ENCODE measurements at places on chromosomes 1 and 21. TPM values are rescaled to one million over a fixed set of nuclear protein-coding genes. Genes with fewer than 3 reads are reported as not detected.

The PSRC1 gene
- polyA plus RNA-seq, result 22.3 TPM

The LIPI gene
- polyA plus RNA-seq, result 0.26 TPM

The CYYR1 gene
- 57.9 TPM for polyA plus RNA-seq

The TRABD2B gene
- polyA plus RNA-seq, result 17.0 TPM

The PPIH gene
- polyA plus RNA-seq, result 54.1 TPM

The KMO gene
- 14.6 TPM for polyA plus RNA-seq

The KDF1 gene
- 0.20 TPM for polyA plus RNA-seq

The SELP gene
- 8.0 TPM for polyA plus RNA-seq

The SELL gene
- 2.8 TPM for polyA plus RNA-seq

The KLHDC8A gene
- polyA plus RNA-seq, result 1.6 TPM

The CRYAA gene
- not detected for polyA plus RNA-seq

The ALPL gene
- polyA plus RNA-seq, result 29.9 TPM

The FAM78B gene
- 1.2 TPM for polyA plus RNA-seq

The ANKRD34A gene
- 0.66 TPM for polyA plus RNA-seq

The SLC45A1 gene
- polyA plus RNA-seq, result 2.8 TPM

The RNF186 gene
- not detected for polyA plus RNA-seq

The PAQR6 gene
- polyA plus RNA-seq, result 5.5 TPM

The CDCA8 gene
- polyA plus RNA-seq, result 17.0 TPM

The DDR2 gene
- polyA plus RNA-seq, result 29.0 TPM

The LCE2B gene
- polyA plus RNA-seq, result not detected

The COL9A2 gene
- polyA plus RNA-seq, result 10.7 TPM

The TIE1 gene
- polyA plus RNA-seq, result 45.3 TPM

The AVPR1B gene
- 0.48 TPM for polyA plus RNA-seq

The PROK1 gene
- 0.11 TPM for polyA plus RNA-seq

The SPRR5 gene
- not detected for polyA plus RNA-seq

The ADPRS gene
- polyA plus RNA-seq, result 31.2 TPM

The ADGRL4 gene
- polyA plus RNA-seq, result 25.5 TPM

The BOLA1 gene
- polyA plus RNA-seq, result 19.3 TPM

The ZNF362 gene
- polyA plus RNA-seq, result 68.1 TPM

The TEX38 gene
- polyA plus RNA-seq, result 0.65 TPM

The AMPD1 gene
- not detected for polyA plus RNA-seq

The PARK7 gene
- 365 TPM for polyA plus RNA-seq

The PKLR gene
- 3.7 TPM for polyA plus RNA-seq

The SLC2A5 gene
- polyA plus RNA-seq, result 1.3 TPM

The SPRR2G gene
- polyA plus RNA-seq, result not detected

The CLCA2 gene
- not detected for polyA plus RNA-seq

The TMEM269 gene
- polyA plus RNA-seq, result 0.47 TPM

The GNB1 gene
- polyA plus RNA-seq, result 314 TPM

The F5 gene
- 2.7 TPM for polyA plus RNA-seq

The TOMM40L gene
- 9.9 TPM for polyA plus RNA-seq

The S100A7A gene
- not detected for polyA plus RNA-seq

The CDA gene
- 5.4 TPM for polyA plus RNA-seq

The TCP10L gene
- polyA plus RNA-seq, result 0.60 TPM

The GPR52 gene
- not detected for polyA plus RNA-seq

The VSIG8 gene
- 0.32 TPM for polyA plus RNA-seq

The MYCL gene
- 10.2 TPM for polyA plus RNA-seq

The COQ8A gene
- 24.0 TPM for polyA plus RNA-seq

The IQCC gene
- polyA plus RNA-seq, result 8.0 TPM

The NUP210L gene
- polyA plus RNA-seq, result 0.09 TPM

The OR2L5 gene
- not detected for polyA plus RNA-seq

The PRR9 gene
- not detected for polyA plus RNA-seq

The KIAA1614 gene
- 5.0 TPM for polyA plus RNA-seq

The C1orf167 gene
- 0.10 TPM for polyA plus RNA-seq

The TDRKH gene
- 9.9 TPM for polyA plus RNA-seq

The ACKR1 gene
- 0.56 TPM for polyA plus RNA-seq

The RC3H1 gene
- 12.7 TPM for polyA plus RNA-seq

The PSEN2 gene
- 16.9 TPM for polyA plus RNA-seq

The EPHA2 gene
- 23.4 TPM for polyA plus RNA-seq
